GOT3 (cell line): ENCODE measurements at places on chromosomes 4 and X.

GRCh38 chr4:89216422-89216821, 91.2 kb downstream of the GPRIN3 start:
- no peak for DNase-seq

DNA sequence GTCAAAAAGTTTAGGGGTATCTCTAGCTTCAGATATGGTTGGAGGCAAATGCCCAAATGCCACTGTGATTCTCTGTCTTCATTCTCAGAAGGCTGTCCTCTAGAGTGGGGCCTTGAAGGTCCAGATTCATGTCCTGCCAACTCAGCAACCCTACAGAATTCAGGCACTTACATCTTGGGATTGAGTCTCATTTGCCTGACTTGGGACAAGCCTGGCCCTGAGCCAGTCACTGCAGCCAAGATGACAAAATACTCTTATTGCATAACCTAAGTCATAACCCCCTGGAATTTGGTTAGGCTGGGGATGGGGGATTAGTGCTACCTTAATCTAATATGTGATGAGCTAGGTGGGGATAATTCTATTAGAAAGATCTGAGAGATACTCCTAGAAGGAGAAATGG, 100.5 kb downstream of the AREG start:
- no peak for DNase-seq

- DNase-seq, result no peak
These were observed 33.4 kb upstream of the SRD5A3 start for GRCh38 chr4:55312489-55313101.

DNA sequence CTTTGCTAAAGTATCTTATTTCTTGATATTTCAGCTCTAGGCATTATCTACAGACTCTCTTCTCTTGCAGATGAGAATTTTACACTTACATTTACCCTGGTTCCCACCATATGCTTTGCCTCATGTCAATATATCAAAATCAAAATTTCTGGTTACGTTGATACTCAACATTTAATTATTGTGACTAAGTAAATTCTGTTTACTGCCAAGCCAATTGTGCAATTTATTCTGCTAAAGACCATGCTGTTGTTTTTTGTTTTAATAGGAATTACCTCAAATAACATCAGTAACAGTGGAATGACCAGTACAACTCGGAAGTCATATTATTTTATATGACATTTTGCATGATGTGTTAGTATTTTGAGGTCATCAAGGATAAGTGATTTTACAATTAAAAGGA, 125.5 kb downstream of the IL15 start:
- no peak for DNase-seq

GRCh38 chrX:18290200-18290599, 64.3 kb downstream of the SCML2 start:
- no peak for DNase-seq

DNA sequence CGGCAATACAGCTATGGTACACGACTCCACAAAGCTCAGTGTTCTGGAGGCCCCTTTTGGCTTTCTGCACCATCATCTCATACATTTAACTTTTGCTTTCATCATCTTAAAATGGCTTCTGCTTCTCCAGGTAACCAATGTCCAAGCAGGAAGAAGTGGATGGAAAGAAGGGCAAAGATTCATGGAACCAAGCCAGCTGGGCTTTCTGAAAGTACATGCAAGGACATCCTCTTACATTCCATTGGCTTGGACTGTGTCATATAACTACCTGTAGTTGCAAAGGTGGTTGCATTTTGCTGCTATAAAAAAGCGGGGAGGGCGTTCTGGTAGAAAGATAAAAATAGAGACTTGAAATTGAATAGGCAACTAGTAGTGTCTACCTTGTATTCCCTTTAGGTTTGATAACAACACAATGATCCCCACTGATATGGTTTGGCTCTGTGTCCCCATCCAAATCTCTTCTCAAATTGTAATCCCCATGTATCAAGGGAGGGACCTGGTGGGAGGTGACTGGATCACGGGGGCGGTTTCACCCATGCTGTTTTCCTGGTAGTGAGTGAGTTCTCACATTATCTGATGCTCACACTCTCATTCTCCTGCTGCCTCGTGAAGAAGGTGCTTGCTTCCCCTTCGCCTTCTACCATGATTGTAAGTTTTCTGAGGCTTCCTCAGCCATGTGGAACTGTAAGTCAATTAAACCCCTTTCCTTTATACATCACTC, 6.7 kb upstream of the FHIP1A start:
- DNase-seq, result no peak

- no peak for DNase-seq
These were observed 104.9 kb downstream of the ALPK1 start for GRCh38 chr4:112402098-112402497.

GRCh38 chrX:18557879-18558278, 114.0 kb downstream of the RS1 start:
- no peak for DNase-seq

DNA sequence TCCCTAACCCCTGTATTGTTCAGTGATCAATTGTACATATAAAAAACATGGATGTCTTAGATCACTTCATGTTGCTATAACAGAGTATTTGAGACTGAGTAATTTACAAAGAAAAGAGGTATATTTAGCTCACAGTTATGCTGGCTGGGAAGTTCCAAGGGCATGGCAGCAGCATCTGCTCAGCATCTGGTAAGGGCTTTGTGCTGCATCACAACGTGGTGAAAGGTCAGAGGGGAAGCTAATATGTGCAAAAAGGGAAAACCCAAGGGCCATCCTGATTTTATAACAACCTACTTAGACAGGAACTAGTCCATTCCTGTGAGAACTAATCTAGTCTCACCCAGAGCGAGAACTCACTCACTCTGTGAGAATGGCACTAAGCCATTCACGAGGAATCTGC, 128.2 kb upstream of the OTUD4 start:
- DNase-seq, result no peak

DNA sequence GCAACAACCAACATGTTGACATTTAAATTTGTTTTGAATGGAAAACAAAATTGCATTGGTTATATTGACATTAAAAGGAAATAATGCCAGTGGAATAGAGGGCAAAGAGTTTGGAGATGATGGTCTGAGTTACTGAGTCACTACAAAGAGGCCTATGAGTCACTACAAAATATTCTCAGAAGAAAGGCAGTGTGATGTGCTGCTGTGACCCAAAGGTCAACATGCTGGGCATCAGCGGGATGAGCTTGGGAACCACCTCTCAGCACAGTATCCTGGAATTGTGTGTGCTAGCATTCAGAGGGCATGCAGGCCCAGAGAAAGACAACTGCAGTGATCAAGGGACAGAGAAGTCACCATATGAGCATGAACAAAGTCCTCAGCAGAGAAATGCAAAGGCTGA, 2.8 kb downstream of the CMC4 start:
- no peak for DNase-seq

DNA sequence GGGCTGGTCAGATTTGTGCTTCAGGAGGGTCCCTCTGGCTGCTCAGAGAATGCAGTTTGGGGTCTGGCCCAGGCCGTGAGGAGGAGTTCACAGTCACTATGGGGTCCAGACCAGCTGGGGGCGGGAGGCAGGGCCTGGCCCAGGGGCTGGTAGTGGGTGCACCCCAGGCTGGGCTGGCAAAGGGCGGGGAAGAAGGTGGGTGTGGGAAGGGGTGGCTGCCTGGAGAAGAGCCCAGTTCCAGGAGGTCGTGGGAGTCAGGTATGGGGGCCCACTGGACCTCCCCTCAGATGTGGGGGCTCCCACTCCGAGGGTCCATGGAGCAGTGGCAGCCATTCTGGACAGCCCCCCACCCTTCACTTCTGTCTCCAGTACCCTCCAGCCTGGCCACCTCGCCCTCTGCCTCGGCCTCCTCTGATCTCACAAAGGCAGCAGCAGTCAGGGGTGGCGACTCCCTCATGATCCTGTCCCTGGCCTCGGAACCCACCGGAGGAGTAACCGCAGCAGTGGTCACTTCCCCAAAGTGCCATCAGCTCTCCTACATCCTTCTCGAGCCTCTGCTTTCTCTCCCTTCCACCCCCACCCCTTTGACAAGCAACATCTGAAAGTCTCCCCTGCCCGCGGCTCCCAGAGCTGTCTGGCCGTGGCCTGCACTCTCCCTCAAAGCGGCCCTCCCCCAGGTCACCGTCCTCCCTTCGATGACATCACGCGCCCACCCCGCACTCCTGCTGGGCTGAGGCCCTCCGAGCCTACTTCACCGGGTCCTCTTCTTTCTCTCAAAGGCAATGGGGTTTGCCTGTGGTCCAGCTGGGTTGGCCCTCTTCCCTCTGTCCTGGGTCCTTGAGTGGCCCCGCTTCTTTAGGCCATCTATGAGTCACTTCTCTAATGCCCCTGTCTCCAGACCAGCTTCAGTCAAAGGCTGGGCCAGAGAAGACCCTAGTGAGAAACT, 1.7 kb upstream of the SLC6A8 start:
- no peak for DNase-seq

- no peak for DNase-seq
These were observed 14.7 kb downstream of the GRPR start for GRCh38 chrX:16138108-16138427.

DNA sequence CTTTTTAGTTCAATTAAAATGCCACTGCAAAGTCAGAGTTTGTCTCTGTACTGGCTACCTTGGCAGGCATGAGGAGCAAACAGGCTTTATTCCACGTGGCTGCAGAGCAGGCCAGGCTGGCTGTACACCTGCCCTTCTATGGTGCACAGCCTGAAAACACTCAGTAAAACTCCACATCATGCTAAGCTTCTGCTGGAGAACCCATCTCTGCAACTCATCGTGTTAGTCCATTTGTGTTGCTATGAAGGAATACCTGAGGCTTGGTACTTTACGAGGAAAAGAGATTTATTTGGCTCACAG, 214.4 kb downstream of the SCFD2 start:
- no peak for DNase-seq

- DNase-seq, result no peak
These were observed 384.3 kb downstream of the GPM6A start for GRCh38 chr4:175427751-175428150.

DNA sequence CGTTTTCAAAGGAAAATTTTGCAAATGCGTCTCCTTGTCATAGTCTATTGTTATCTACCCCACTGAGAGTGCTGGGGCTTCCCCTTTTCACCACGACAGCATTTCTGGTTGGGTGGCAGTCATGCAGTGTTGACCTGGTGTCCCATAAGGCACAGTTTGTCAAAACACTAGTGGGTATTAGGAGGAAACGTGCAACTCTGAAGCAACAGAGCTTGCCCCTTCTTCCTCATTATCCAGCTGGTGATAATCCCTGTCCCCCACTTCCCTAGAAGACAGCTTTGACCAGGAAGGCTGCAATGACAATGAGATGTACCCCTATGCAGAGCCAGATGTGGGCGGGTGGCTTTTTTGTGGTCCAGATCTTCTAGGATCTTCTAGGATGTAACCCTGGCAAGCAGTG, 1.8 kb downstream of the TBC1D1 start:
- no peak for DNase-seq

GRCh38 chr4:33696041-33696440, 2548.3 kb downstream of the ARAP2 start:
- DNase-seq, result no peak

DNA sequence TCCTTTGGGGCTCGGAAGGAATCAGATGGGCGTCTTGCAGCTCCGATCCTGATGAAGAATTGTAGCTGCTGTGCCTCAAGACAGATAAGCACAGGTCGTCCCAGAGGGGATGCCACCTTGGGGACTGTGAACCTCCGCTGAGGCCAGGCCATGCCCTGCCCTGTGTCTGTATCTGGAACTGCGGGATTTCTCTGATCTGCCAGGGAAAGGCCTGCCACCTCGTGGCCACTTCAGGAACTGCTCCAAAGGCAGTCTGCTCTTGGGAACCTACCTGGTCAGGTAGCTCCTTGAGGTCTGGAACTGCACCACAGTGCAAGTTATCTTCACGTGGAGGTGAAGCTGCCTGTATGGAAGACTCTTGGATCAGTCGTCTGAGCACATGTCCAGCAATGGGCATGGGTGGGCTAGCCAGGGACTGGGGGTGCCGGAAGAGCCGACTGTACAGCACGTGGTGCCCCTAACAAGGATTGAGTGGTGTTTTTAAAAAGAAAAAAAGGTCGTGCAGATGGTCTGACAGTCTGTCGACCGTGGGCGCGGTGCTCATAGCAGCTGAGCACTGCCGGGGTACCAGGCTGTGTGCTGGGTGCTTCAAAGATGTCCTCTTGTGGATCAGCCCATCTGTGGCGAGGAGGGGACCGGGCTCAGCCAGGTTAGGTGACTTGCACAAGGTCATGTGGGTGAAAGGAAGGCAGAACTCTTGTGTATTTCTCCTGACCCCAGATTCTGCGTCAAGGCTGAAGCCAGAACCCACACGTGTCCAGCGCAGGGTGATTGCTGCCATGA, 3.1 kb upstream of the GRPEL1 start:
- no peak for DNase-seq

- DNase-seq, result no peak
These were observed 32.9 kb downstream of the RAI2 start for GRCh38 chrX:17828171-17828570.

DNA sequence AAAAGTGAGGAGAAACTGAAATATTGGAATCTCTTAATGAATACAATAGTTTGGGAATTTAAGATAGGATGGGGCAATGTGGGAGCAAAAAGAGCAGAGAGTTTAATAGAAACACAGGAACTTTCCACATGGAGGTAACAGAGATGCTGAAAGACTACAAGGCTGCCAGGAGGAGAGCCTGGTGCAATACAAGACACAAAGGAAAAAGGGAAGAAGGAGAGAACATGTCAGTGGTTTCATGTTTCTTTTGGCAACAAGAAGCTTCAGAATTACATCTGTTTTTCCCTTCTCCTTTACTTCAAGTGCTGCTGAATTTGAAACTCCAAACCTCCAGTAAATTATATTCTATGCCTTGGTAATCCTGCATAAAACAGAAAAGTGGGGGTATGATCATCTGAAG, 474.3 kb downstream of the FAT4 start:
- DNase-seq, result no peak

DNA sequence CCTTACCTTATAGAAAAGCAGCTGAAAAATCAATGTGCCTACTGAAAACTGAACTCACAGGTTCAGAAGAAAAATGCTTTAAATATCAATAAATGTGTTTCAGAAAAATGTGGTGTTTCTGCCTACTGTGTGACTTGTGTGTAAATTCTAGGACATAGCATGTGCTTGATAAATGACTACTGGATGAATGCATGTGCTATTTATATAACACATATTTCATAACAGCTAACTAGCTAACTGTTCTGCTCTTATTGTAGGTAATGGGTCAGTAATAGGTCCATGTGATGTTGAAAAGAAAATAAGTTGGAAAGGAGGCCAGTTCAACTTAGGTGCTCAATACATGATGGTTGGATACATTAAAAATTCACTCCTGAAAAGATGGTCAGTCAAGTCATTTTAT, 993.0 kb upstream of the LCORL start:
- no peak for DNase-seq

DNA sequence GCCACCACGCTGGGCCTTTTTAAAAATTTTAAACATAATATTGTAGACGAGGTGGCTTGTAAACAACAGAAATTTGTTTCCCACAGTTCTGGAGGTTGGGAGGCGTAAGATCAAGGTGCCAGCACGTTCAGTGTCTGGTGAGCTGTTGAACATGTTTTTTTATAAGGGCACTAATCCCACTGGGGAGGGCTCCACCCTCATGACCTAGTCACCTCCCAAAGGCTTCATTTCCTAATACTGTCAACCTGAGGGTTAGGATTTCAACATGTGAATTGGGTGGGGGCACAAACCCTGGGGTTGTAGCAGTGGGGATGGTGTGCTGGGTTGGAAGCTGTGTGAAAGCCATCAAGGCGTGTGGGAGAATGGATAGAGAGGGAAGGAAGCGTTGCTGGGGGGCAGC, 27.6 kb downstream of the TBC1D14 start:
- DNase-seq, result no peak

GRCh38 chrX:4925911-4926310, 1212.5 kb upstream of the PRKX start:
- no peak for DNase-seq

GRCh38 chrX:133580625-133581024, 165.3 kb upstream of the GPC4 start:
- DNase-seq, result no peak

- no peak for DNase-seq
These were observed 625.4 kb upstream of the GALNT7 start for GRCh38 chr4:172543249-172543648.
